ENCODE measurements at places on chromosomes 11 and 22.
A peak's percentile ranks its signal among the peaks of the same experiment; 100 is the strongest.

- DNase-seq: no peak
These were observed 31.7 kb downstream of the LMO1 start for GRCh38 chr11:8231979-8232378.

GRCh38 chr11:84372381-84372950 is 1086.3 kb upstream of the CCDC90B start:
- DNase-seq: no peak

GRCh38 chr22:50058906-50059880 is 1.1 kb upstream of the TTLL8 start:
- peak; percentile 55 for DNase-seq

- no peak for DNase-seq
These were observed 13.0 kb upstream of the UPK3A start for GRCh38 chr22:45271667-45272201.

GRCh38 chr11:106447631-106448191 is 370.2 kb downstream of the AASDHPPT start:
- DNase-seq: no peak

DNA sequence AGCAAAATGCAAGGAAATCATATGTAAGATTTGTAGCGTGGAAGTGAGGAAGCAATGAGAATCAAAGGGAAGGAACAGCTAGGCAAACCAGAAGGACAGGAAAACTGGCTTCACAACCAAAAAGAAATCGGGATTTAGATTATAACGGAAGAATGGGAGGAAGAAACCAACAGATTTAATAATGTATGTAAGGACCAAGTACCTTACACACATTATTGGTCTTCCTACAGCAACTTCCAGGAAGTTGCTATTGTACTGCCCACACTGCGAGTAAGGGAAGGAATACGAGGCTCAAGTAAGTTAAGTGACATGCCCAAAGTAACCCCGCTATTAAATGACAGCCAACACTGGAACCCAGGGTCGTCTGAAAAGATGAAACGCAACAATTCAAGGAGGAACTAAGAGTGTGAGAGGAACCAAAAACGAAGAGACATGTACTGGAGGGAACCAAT is 473 bp downstream of the TXN2 start:
- no peak for DNase-seq

- DNase-seq: peak; percentile 77
These were observed at the start of gene BRD1 for GRCh38 chr22:49827853-49828598. TSS of gene BRD1 (minus strand) at chr22:49827873. CDS start at chr22:49824317, 3,556 bp downstream.

DNA sequence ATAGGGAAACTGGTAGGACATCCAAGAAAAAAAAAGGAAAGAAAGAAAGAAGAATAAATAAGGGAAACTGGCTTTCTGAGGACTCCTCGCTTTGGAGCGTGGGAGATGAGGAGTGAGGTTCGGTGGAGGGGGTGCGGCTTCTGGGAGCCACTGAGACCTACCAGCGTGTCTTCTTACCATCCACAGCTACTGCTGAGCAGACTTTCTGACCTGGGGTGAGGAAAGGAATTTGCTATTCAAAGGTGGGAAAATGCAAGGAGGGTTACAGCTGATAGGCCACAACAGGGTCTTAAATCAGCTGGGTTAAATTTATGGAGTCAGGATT is 488 bp upstream of the SELENOM start:
- DNase-seq: no peak

GRCh38 chr22:35894937-35895708 is 133.5 kb downstream of the RBFOX2 start:
- DNase-seq: peak; percentile 86

GRCh38 chr11:45605051-45605450 is 60.4 kb downstream of the CHST1 start:
- no peak for DNase-seq

Measured in ELR (cell line).